ENCODE measurements at places on chromosomes 2 and 18. TPM values are rescaled to one million over a fixed set of nuclear protein-coding genes. Genes with fewer than 3 reads are reported as not detected.

Gene RGPD4
- total RNA-seq: not detected

Gene CAPN14
- total RNA-seq: 0.67 TPM

Gene ANKRD62
- not detected for total RNA-seq

Gene IL1RL2
- total RNA-seq: 2.7 TPM

Gene MRPS9
- total RNA-seq: 38.4 TPM

Gene ATP6V1C2
- total RNA-seq: not detected

Gene MEP1B
- 0.11 TPM for total RNA-seq
